ENCODE measurements at places on chromosomes 1 and 21.

DNA sequence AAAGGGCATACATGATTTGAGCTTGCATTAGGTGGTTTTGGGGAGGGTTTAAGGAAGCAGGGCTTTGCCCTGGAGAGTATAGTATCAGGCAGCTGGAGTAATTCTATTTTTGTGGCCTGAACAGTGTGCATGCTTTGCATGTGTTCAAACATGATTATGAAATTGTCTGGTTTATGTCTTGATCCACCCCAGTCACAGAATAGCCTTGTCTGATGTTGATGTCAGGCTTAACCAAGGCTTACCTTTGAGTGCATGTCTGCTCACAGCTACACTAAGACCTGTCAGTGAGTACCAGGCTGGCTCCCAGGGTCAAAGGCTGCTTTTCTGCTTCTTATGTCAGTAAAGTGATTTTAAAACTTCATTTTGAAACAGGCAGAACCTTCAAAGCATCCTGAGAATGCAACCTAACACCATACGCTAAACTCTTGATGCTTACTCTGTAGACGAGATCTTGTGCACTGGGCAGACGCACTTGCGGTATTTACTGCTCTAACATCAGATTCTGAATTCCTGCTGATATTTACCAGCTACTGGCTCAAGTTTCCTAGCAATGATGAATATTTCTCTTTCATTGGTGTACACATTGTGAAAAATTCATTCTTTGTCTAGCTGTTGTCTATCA, 78.9 kb downstream of the MAP3K21 start:
- DNase-seq, result no peak

DNA sequence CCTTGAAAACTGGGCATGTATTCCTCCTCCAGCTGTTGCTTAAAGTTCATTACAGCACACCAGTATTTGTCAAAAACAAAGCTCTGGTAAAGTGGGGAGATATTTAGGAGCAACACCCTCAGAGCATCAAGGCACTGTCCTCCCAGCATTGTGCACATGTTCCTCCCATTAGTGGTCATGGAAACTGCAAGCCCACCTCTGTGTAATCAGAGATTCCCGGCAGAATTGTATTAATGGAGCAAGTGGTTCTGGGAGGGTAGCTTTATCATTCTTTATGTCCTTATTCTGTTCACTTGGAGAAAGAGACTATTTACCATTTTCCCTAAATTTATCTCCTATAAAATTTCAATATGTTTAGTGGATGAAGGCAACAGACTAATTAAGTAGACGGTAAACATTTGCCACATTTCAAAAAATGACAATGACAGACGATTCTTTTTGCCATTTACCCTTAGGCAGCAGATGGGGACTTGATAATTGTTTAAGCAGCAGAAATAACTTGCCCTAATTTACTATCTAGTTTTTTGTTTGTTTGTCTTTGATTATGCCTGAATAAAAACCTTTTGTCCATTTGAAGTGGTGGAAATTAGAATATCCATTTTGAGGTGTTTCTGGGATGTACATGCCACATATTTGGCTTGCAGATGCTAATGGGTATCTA, 289.6 kb upstream of the ST6GALNAC5 start:
- no peak for DNase-seq

GRCh38 chr1:198352975-198353695, 187.3 kb downstream of the ATP6V1G3 start:
- DNase-seq, result no peak

DNA sequence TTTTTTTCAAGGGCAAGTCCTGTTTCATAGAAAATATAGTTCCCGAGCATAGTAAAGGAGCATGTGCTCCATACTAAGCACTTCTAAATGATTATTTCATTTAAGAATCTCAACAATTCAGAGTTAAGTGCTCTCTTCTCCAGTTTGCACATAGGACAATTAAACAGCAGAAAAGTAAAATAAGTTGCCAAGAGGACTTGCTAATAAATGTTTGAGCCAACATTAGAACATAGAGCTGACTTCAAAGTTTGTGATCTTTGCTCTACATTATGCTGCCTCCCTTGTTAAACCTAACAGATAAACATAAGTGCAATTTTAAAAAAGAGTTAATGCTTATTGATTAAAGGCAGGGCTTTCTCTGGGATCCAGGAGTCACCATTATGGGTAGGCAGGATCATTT, 23.8 kb upstream of the RAP1A start:
- no peak for DNase-seq

GRCh38 chr1:57377339-57378139, 46.3 kb downstream of the DAB1 start:
- no peak for DNase-seq

DNA sequence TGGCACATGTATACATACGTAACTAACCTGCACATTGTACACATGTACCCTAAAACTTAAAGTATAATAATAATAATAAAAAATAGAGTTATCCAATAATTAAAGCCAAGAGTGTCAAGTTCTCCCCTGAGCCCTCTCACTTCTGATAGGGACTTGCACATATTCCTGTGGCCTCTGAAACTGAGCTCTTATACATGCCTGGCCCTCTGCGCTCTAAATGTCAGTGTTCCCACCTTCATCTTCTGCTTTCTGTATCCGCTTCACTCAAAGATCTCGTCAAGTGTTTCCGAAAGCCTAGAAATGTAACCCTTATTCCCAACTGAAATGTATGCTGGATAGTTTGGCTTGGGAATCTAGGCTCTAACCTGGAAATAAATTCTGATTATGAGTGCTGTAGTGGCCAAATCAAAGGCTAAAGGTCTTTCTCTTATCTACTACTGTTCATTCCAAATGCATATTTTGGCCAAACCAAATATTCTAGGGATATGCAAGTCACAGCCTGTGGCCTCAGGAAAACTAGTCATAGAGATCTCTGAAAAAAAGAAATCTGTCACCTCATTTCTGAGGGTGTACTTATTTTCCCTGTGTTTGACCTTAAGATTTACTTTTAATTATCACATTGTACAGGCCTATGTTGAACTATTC, 99.5 kb upstream of the LYPLAL1 start:
- no peak for DNase-seq

GRCh38 chr21:43865540-43866259, 677 bp downstream of the AGPAT3 start:
- no peak for DNase-seq

GRCh38 chr1:221532071-221532773, 209.7 kb downstream of the DUSP10 start:
- no peak for DNase-seq

- no peak for DNase-seq
Observed at GRCh38 chr1:67601539-67601938, 83.5 kb upstream of the GADD45A start.

- DNase-seq, result no peak
Observed at GRCh38 chr1:112674986-112675727, 698 bp downstream of the MOV10 start.

GRCh38 chr1:181551754-181552153, 68.4 kb downstream of the CACNA1E start:
- no peak for DNase-seq

GRCh38 chr1:181630838-181631237, 147.5 kb downstream of the CACNA1E start:
- DNase-seq, result no peak

DNA sequence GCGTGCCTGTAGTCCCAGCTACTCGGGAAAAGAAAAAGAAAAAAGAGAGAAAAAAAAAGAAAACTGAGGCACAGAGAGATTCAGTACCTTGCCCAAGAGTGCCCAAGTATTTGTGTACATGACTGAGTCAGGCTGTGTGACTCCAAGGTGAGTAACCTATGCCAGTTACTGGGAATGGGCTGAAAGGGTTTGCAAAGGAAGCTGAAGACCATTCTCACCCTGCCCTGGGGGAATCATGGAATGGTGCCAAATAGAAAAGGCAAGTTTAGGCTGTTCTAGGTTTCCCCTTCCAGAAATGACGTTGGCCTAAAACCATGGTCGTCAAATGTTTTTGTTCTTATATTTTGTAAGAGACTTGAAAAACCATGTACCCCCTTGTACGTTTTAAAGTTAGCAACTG, 37.9 kb upstream of the LRIG2 start:
- no peak for DNase-seq
